ENCODE measurements at places on chromosomes 1 and 21.

GRCh38 chr1:75643460-75643859 is 32.5 kb upstream of the SLC44A5 start:
- DNase-seq, result no peak

GRCh38 chr1:162976628-162977027 is 92.5 kb upstream of the RGS4 start:
- DNase-seq, result no peak

- no peak for DNase-seq
Observed at GRCh38 chr21:34781526-34781925, 112.7 kb downstream of the CLIC6 start.

GRCh38 chr1:46646844-46647243 is 21.3 kb downstream of the ATPAF1 start:
- DNase-seq, result no peak

GRCh38 chr1:204074274-204075138 is 1.6 kb downstream of the SOX13 start:
- DNase-seq, result peak; percentile 45

DNA sequence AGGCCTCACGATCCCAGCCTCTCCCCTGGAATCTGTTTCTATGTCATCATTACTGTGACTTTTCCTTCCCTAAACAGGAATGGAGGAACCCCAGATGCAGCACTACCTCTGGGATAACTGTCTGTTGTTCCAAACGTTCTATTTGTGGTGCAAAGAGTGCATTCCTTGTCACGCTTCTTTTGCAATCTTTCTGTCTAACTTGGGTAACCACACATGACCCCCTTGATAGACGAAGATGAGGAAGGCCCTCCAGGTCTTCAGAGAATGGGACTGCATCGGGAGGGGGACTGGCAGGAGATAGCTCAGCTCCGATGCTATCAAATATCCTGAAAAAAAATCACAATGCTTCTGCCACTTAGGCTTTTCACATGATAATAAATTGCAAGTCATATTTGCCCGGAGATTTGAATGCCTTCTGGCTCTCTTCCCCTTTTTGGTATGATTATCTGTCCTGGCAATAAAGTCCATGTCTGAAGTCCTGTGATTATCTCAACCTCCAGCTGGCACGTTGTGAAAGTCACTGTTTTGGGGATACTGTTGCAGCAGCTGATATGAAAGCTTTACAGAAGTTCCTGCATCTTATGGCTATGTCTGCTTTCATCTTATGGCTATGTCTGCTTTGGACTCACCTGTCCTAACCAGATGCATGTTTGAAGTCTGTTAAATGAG is 148.7 kb upstream of the LMO4 start:
- DNase-seq, result no peak

DNA sequence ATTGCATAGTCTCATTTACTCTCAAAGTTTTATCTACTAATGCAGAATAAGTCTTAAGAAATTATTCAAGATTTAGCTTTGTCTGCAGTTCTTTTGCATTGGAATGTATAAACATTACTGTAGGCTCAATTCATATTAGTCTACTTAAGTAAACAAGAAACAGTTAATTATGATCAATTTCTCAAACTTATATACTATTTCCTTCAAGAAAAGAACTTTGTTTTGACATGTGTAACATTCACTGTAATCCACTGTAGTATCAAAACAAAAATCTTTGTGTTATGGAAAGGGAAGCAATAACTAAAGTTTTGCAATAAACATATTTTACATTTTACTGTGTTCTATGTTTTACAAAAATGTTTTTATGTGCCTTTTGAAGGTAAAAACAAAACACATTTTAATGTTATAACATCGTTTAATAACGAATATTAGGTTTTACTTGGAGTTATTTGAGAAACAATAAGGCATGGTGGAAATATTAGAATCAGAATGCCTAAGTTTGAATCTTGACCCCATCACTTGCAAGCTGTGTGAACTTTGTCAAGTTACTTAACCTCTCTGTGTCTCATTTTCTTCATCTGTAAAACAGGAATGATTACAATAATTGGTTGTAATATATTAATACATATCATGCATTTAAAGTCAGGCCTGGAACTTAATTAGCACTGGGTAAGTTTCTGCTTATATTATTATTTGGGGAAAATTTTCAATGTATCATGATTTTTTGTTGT is 77.0 kb upstream of the DPH5 start:
- DNase-seq, result no peak

- DNase-seq, result no peak
Observed at GRCh38 chr1:151312411-151312810, 14.8 kb downstream of the PI4KB start.

Data from gastrocnemius medialis (tissue), 4 donors.